T-helper 9 cell (primary cell): ENCODE measurements at places on chromosomes 5 and 9.

GRCh38 chr5:111932628-111933027, 175.6 kb upstream of the NREP start:
- DNase-seq, result no peak

- DNase-seq, result no peak
Measured at GRCh38 chr5:1244976-1245375, 19.8 kb downstream of the SLC6A18 start.

GRCh38 chr5:98927242-98927988, 1.4 kb downstream of the CHD1 start:
- peak; percentile 47 for DNase-seq

GRCh38 chr5:118776755-118777154, 211.6 kb downstream of the DTWD2 start:
- no peak for DNase-seq

DNA sequence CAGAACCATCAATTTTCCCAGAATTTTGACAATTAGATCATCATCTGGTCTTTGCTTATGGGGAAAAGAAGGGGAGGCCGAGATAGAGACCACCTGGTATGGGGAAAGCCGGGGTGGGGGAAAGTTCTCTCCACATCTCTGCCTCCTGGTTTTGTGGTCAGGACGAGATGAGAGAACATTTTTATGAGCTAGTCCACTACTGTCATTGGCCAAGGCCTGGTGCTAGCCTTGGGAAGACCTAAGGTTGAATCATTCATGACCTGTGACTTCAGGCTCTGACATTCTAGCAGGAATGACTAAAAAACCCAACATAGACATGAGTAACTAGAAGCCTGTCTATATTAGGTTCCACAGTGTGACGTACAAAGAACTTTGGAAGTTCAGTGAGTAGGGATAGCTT, 135.2 kb downstream of the PTTG1 start:
- no peak for DNase-seq
